ENCODE measurements at places on chromosomes 1 and 21.

DNA sequence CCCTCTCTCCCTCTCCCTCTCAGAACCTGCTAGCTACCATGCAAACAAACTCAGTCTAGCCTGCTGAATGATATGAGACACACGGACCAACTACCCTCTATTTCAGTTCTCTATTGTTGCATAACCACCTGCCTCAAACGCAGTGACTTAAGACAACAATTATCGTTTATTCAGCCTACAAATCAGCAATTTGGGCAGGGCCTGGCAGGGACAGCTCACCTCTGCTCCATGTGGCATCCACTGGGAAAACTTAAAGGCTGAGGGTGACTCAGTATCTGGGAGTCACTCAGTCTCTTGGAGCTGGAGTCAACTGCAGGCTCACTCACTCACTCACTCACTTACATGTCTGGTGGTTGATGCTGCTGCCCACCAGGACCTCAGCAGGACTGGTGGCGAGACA lies 121.3 kb downstream of the SEC16B start:
- no peak for DNase-seq

GRCh38 chr1:155473151-155473821 lies 89.3 kb downstream of the ASH1L start:
- DNase-seq: no peak

DNA sequence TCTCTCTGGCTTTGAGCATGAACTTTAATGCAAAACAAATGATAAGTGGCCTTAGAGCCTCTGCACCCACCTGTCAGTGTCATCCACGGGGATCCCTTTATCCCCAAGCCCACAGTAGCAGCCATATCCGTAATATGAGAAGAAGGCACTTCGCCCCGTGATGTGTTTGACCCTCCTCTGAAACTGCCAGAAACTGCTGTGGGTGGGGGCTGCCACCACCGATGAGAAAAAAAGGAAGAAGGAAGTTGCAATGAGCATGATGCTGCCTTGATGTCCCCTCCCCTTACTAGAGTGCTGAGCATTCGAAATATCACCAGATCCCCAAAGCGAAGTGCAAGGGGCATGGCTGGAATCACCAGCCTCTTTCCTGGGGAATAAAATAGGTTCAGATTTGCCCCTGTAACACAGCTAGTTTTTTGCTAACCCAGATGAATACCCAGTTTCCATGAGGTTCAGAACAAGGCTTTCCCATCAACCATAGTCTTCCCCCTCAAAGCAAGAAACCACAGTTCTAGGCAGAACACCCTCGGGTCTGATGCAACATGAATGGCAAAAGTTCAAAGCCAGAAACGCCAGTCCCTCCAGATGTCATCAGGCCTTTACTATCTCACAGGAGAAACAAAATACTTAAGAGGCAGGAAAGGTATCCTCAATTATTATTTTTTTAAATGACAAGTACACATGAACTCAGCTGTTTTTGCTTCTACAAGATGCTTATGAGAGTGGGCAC lies 10.8 kb upstream of the UBXN10 start:
- no peak for DNase-seq

DNA sequence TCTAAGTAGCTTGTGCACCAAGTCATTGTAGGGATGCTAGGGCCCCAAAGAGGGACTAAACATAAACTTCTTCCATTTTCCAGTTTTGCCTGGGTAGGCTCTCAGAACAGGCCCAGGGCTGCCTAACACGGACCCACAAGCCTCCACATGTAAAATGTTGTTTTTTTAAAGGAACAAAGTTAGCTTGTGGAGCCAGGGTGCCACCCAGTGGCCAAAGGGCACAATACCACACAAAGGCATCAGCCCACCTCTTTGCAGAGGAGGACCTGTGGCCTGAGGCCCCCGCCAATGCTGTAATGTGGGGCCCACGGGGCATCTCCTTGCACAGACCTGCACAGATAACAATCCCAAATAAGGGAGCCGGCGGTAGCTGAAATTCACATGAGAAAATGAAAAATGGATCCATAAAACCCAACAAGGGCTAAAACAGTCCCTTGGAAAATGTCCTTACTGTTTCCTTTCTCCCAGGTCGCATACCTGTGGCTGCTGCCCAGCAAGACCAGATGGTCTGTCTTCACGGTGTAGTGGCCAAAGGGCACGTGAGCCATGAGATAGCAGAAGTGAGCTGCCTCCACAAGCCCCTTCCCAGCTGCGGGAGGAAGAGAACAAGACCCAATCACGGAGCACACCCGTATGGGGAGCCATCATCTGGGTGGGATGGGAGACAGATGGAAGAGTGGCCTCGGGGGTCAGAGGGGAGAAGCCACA lies 23.8 kb downstream of the SEC16B start:
- peak; percentile 2 for DNase-seq

DNA sequence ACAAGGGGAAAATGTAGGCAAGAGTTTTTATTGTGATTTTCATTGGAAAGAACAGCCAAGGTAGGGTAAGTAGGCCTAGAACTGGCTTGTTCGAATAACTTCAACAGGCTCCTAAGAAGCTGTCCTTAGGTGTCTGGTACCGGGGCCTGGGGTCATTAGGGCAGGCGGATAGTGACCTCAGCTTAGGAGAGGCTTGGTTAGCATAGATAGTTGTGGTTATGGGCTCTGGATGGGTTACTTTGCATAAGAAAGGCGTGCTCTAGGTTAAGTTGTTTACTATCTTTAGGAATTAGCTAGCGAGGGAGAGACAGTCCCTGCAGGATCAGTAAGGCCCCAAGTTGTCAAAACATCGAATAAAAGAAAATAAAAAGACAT lies 20.7 kb upstream of the HPCAL4 start:
- no peak for DNase-seq

DNA sequence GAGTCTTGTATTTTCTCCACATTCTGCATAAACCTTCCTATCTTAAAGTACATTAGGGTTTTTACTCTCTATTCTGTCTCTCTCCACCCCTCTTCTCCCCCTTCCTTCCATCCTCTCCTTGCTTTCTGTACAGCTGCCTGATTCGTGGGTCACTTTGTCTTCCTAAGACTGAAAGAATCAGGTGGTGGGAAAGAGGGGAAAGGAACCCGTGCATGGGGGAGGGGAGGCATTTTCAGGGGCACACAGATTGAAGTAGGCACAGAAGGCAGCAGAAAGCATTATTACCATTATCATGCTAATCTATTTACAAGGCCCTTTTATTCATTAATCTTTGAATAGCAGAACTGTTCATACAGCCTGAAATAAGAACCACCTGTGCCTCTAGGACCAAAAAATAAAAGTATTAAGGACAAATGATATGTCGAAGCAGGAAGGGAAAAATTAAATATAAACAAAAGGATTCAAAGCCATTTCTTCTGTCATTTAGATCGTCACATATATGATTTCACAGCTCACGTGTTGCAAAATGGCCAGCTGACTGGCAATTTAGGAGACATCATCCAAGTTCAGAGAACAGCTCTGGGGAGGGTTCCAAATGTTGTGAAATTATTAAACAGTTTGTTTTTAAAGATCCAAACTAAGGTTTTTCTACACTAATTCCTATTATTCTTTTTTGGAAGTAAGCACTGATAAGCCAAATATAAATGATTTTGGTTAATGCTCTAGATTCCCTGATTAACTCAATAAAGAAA lies 154.6 kb downstream of the PBX1 start:
- no peak for DNase-seq

- DNase-seq: no peak
These were observed 510.5 kb downstream of the PLPP3 start for GRCh38 chr1:56068908-56069307.

DNA sequence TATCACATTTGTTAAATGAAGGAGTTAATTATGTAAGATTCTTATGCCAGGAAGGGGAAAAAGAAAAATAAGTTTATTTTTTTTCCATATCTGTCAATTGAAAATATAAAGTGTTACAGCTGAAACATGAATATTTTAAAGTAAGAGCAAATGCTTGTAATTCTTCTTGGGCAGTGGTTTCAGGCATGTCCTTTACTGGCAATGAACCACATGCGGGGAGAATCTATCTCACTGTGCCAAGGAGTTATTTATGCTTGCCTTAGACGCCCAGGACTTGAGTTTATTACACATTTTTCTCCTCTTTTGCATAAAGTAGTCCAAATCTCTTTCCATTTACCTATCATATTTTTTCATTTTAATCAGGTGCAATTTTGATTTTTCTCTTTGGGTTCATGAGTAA lies 207.8 kb upstream of the NRIP1 start:
- DNase-seq: no peak

GRCh38 chr1:4010284-4010683 lies 110.2 kb upstream of the C1orf174 start:
- DNase-seq: no peak

DNA sequence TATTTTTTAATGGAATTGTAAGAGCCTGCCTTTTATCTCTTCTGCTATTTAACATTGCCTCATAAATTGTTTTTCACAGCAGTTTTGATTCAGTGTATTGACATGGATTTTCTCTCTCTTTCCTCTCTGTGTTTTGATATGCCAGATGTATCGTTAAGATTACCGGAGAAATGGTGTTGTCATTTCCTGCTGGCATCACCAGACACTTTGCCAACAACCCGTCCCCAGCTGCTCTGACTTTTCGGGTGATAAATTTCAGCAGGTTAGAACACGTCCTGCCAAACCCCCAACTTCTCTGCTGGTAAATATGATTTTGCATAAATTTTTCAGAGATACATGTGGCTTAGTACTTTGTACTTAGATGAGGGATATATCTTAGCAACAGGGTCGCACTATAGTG lies 23.1 kb upstream of the DYNLT5 start:
- peak; percentile 17 for DNase-seq

DNA sequence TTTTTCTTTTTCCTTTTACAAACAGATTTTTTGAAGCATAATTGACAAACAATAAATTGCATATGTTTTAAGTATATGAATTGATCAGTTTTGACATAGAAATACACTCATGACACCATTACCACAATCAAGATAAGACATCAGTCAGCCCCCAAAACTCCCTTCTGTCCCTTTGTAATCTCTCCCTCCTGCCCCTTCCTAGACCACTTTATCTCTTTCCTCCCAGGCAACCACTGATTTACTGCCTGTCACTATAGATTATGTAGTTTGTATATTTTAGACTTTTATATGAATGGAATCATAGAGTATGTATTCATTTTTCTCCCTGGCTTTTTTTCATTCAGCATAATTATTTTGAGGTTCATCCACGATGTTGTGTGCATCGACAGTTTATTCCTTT lies 6.9 kb upstream of the SYT14 start:
- DNase-seq: no peak

DNA sequence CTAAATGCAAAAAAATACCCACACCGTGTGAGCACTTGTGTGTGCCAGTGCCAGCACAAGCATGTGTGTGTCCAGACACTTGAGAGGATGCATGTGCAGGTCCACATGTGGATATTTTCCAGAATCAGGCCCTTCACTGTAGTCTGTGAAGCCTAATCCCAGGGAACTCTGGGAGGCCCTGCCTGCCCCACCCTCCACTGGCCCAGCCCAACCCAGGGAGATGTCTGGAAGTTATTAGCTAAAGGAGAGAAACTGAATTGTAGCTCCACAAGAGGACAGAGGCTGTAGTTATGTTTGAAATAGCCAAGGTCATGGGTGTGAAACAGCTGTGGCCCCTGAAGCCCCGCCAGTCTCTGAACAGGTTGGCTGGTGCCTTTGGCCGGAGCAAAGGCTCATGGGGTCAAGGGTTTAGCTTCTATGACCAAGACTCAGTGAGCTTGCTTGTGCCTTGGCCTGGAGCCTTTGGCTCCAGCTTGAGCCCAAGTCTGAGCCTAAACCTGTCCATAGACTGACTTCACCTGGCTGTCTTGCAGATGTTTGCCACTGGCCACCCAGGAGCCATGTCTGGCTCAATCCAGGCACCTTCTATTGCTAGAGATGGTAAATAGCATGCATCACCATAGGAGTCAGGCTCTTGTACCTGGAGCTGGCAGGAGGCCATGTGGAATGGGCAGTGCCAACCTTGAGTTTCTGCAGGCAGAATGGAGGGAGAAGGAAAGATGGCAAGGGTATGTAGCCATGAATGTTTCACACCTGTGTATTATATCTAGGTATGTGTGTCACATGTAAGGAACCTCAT lies 69.9 kb downstream of the TMEM53 start:
- DNase-seq: no peak

DNA sequence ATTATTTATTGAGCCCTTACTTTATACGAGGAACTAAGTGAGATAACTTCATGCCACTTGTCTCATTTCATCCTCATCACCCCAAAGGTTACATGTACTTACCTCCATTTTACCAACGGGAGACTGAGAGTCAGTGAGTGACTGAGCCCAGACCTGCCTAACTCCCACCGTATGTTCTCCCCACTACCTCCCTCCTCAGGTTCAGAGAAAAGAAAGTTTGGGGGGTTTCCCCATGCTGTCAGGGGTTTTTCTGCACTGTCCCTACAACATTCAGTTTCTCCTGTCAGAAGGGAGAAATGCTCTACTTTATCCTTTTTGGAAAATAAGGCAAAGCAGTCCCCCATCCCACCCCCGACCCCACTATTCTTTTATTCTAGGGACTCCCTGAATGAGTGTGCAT lies 32.9 kb downstream of the FAM78B start:
- no peak for DNase-seq

DNA sequence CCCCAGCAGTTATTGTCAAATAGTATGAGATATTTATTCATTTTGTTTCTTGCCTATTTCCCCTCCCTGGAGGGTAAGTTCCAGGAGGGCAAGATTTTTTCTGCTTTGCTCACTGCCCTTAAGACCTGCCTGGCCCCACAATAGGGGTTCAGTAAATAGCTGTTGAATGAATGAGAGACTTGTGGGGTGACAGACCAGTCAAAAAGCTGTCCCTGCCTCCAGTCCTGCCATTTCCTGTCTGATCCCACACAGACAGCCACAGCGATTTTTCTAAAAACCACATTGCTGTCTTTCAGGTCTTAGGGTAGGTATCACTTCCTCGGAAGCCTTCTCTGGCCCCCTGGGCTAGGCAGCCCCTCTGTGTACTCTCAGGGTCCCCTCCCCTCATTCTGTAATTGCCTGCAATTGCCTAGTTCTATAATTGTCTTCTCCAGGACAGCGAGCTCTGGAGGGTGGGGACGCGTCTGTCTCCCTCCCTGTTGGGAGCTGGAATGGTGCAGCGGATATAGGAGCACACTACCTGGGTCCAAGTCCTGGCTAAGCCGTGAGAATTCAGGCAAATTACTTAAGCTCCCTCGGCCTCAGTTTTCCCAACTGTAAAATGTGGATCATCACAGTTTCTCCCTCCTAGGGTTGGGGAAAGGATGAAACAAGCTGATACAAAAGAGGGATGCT lies 1.8 kb upstream of the EXTL1 start:
- DNase-seq: no peak

DNA sequence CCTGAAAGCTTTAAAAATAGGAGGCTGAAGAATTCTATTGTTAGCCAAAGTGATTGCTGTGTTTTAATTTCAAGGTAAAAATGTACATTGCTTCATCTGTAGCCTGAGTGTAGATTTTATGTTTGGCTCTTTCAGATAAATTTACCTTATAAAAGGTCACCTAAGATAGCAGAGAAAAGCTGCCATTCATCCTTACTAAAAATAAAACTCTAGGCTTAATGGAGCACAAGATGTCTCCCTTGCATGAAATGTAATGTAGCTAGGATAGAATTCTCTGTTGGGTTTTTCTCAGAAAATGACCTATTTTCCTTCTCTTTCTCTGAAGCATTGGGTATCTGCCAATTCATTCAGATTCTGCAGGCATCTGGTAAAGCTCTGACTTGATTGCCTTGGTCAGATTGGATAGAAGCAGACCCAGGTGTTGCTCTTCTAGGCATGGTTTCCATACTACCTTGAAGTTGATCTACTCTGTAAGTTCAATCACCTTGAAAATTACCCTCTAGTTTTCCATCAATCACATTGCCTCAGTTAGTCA lies 176.6 kb upstream of the GORAB start:
- no peak for DNase-seq

- DNase-seq: no peak
These were observed 9.7 kb upstream of the GPR61 start for GRCh38 chr1:109529881-109530456.

GRCh38 chr21:40587736-40588346 lies 259.1 kb downstream of the DSCAM start:
- DNase-seq: no peak

- no peak for DNase-seq
These were observed 10.3 kb upstream of the FAM20B start for GRCh38 chr1:179015396-179015795.
